ENCODE measurements at places on chromosomes 2 and 18. TPM values are rescaled to one million over a fixed set of nuclear protein-coding genes. Genes with fewer than 3 reads are reported as not detected.

DNA sequence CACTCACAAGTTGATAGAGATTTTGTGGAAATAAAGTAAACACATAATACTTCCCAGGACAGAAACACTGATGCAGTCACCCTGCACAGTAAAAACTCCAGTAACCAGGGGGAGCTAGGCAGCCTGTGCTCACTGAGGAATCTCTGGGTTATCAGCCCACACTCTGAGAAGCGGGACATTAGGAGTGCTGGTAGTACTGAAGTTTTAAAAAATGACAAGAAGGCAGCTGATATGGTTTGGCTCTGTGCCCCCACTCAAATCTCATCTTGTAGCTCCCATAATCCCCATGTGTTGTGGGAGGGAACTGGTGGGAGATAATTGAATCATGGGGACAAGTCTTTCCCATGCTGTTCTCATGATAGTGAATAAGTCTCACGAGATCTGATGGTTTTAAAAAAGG lies 31.4 kb downstream of the KCTD1 start:
- DNase-seq, result no peak

GRCh38 chr2:50956886-50957285 lies 75.0 kb downstream of the NRXN1 start:
- DNase-seq, result no peak

- no peak for DNase-seq
Observed at GRCh38 chr2:94874277-94874997, 3.2 kb downstream of the TEKT4 start.

DNA sequence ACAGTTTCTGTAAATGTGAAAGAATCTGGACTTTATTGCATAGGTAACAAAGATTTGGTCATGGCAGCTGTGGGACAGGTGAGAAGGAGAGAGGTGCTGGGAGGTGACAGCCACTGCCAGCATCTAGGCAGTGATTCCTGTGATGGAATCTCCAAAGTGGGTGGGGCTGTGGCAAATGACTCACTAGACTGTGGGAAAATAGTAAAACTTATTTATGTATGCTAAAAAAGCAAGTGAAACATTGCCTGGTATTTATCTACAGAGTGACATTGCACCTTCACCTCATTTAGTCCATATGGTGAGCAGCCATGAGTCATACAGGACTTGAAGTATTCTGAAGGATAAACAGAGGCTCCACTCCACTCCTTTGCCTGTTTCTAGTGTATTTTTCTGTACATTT lies 145.3 kb upstream of the MEX3C start:
- no peak for DNase-seq

Gene PNKD
- polyA plus RNA-seq, result 98.8 TPM

GRCh38 chr2:98809116-98809515 lies 78.2 kb upstream of the MGAT4A start:
- DNase-seq, result no peak

Gene PJVK
- 8.8 TPM for polyA plus RNA-seq

- DNase-seq, result no peak
Observed at GRCh38 chr2:109434351-109434750, 179.4 kb downstream of the SEPTIN10 start.

- DNase-seq, result no peak
Observed at GRCh38 chr18:44871771-44872170, 191.1 kb downstream of the SETBP1 start.

Gene ALPI
- 0.10 TPM for polyA plus RNA-seq

GRCh38 chr2:105381101-105381668 lies 17.7 kb downstream of the FHL2 start:
- DNase-seq, result no peak

- no peak for DNase-seq
Observed at GRCh38 chr2:2662847-2663356, 331.8 kb upstream of the MYT1L start.

DNA sequence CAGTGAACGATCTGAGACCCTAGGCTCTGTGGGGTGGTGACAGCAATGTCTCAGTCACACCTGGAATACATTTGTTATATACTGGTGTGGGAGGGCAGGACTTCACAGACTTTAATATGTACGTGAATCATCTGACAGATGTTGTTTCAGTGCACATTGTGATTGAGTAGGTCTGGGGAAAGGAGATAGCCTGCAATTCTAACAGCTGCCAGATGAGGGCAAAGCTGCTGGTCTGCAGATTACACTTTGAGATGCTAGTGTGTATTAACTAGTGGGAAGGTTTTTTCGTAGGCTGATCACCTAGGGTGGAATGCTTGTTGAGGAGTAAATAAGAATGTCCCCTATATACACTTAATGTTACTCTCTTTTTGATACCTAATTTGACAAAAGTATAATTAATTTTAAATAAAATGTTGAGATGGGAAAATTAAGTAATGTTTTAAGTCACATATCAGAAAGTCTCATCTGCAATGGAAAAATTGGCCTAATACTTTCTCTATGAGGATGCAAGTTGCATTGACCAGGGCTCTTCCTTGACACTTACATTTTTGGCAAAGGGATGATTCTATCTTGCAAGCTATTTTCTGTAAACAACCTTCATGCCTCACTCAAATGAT lies 496.9 kb upstream of the HNMT start:
- peak; percentile 21 for DNase-seq

DNA sequence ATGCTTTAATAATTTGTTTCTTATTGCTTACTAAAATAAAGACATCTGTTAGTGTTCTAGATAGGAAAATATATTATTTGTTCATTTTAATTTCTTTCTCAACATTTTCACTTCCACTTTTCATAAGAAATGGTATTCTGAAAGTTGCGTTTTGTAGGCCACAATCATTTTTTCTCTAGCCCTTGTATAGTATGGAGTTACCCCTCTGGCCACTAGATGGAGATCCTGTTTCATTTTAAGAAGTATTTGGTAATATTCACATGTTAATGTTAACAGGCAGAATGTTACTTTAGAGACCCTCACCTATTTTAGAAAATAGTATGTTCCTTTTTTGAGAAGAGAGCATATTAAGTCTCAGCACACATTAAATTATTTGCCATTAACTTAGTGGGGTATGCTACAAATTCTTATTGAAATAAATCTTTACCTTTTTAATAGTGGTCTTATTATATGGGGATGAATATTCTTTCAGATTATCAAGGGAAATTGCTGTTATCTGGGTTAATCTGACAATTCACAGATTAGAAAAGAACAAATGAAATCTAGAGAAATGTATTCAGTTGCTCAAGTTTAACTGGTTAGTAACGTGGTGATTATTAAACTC lies 73.9 kb upstream of the TTC27 start:
- DNase-seq, result peak; percentile 18

Data from right renal cortex interstitium (tissue), 3 donors.